ENCODE measurements at places on chromosomes 2 and 18. TPM values are rescaled to one million over a fixed set of nuclear protein-coding genes. Genes with fewer than 3 reads are reported as not detected.

ALK gene
- total RNA-seq = not detected

SLC9A4 gene
- total RNA-seq = 0.09 TPM

- peaks cover 12% of the 10 kb centered on the region for H3K4me1 ChIP-seq
- no peaks in the 10 kb centered on the region for H3K36me3 ChIP-seq
- DNase-seq = no peak
- no peak overlapping the region for H3K27ac ChIP-seq
- H3K4me3 ChIP-seq = no peak overlapping the region
Measured at GRCh38 chr18:58216071-58216481, 172.1 kb downstream of the NEDD4L start.

GRCh38 chr2:31078579-31079105, 59.6 kb downstream of the GALNT14 start:
- H3K36me3 ChIP-seq = no peaks in the 10 kb centered on the region
- no peak overlapping the region for H3K27ac ChIP-seq
- no peak for DNase-seq
- H3K27me3 ChIP-seq = no peaks in the 10 kb centered on the region

DNA sequence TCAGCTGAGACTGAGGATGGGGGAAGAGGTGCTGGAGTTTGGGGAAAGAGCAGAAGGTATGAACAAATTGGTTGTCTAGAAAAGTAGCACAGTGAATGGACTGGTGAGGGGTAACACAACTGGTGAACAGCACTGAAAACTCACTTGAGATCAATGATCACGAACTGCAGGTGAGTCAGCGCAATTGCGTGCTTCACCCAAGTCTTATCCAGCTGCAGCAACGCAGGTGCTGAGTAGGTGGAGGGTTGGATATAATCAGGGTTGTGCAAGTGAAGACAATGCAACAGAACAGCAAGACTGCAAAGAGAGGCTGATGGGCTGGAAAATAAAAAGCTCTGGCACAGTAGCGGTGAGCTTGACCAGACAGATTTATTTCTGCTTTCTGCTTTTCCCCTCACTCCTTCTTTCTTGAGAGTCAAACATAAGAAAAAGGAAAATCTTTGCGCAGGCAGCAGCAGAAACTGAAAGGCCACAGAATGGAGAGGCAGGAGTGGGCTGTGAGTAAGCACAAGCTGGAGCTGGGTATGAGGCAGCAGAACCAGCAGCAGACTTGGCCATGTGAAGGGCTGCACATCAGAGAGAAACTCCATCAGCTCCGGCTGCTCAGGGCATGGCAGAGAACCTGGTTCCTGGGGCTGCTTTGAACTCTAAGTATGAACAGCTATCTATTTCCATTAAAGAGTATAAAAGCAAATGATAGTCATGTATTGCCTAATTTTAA, 99.4 kb upstream of the ARL5A start:
- H3K27ac ChIP-seq = no peak overlapping the region
- peaks cover 8% of the 10 kb centered on the region for H3K27me3 ChIP-seq
- H3K4me3 ChIP-seq = no peak overlapping the region
- no peaks in the 10 kb centered on the region for H3K4me1 ChIP-seq

DNA sequence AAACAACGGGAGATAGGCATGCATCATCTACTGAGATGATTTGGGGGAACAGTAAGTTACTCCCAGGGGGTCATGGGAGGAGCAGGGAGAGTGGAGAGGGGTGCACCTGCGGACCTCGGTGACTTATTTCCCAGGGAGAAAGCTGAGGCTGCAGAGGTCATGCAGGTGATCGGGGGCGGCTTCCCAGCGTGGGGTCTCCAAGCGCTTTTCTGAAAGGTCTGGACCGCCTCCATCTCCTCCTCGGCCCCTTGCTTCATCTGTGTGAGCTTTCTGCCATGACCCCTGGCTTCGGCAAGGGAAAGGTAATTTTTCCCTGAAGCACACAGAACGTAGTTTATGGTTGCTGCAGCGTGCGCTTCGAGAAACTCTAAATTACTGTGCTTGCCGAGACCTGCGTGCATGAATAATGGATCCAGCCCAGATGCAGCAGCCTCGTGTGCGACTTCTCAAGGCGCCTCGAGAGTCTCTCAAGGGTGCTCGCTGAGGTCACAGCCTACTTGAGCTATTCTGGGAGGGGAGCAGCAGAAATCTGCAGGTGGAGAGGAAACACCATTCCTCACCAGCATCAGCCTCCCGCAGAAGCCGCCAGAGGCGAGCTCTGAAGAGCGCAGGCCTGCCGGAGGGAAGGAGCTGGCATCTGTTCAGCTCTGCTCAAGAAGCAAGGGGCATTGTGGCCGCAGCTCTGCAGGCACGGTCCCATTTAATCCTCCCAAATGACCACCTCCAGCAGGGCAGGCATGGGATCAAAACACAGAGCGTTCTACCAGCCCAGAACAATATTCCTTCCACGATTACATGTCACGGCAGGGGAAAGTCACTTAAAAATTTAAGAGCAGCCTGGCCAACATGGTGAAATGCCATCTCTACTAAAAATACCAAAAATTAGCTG, 308.4 kb upstream of the MYT1L start:
- H3K27me3 ChIP-seq = no peaks in the 10 kb centered on the region
- H3K4me1 ChIP-seq = no peaks in the 10 kb centered on the region
- no peak for DNase-seq
- H3K36me3 ChIP-seq = no peaks in the 10 kb centered on the region
- H3K27ac ChIP-seq = no peak overlapping the region
